Amygdala (tissue), 56 donors: ENCODE measurements at places on chromosomes 2 and 18.

- DNase-seq, result no peak
These were observed 3.0 kb upstream of the GRB14 start for GRCh38 chr2:164624316-164624715.

DNA sequence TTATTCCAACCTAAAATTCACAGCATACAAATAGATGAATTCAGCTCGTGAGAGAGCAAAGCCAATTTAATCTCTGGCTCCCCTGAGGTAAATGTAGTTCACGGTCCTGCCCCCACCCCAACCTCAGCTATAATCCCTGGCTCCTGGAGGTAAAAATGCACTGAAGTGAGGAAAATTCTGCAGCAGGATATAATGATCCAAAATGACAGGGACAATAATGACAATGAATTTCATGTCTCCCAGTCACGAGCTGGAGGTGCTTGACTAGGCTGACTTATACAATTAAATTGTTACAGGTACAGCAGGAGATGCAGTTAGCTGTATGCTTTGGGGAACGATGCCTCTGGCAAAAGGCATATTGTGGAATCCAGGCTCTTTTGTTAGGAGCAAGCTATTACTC lies 82.0 kb downstream of the GPD2 start:
- DNase-seq, result no peak

DNA sequence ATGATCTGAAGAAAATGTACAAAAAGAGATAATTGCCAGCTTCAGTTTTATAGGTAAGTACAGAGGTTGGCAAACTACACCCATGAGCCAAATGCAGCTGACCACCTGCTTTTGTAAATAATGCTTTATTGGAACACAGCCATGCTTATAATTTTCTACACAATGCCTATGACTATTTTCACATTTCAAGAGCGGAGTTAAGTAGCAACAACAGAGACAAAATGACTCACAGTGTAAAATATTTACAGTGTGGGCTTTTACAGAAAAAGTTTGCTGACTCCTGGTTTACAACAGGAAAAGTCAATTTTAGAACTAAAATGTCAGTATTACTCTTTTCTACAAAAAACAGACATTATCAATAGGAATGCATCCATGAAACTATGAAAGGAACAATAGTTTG lies 26.0 kb downstream of the CWC22 start:
- no peak for DNase-seq

- DNase-seq, result no peak
These were observed 54.3 kb downstream of the PLCL1 start for GRCh38 chr2:197858607-197859140.

GRCh38 chr2:150303281-150303680 lies 184.2 kb downstream of the RND3 start:
- DNase-seq, result no peak
